ENCODE measurements at places on chromosomes 4 and X.
A peak's percentile ranks its signal among the peaks of the same experiment; 100 is the strongest.

- DNase-seq: no peak
Observed at GRCh38 chr4:155787113-155787710, 28.4 kb downstream of the GUCY1B1 start.

GRCh38 chrX:136453771-136454170 is 34.0 kb upstream of the BRS3 start:
- no peak for DNase-seq

- DNase-seq: no peak
Observed at GRCh38 chrX:103170216-103170615, 44.7 kb upstream of the BEX4 start.

GRCh38 chr4:7389101-7389701 is 45.5 kb downstream of the PSAPL1 start:
- peak; percentile 81 for DNase-seq

- DNase-seq: no peak
Observed at GRCh38 chrX:16196829-16197228, 29.5 kb downstream of the MAGEB17 start.

GRCh38 chrX:108132876-108133275 is 41.3 kb downstream of the ATG4A start:
- DNase-seq: no peak

DNA sequence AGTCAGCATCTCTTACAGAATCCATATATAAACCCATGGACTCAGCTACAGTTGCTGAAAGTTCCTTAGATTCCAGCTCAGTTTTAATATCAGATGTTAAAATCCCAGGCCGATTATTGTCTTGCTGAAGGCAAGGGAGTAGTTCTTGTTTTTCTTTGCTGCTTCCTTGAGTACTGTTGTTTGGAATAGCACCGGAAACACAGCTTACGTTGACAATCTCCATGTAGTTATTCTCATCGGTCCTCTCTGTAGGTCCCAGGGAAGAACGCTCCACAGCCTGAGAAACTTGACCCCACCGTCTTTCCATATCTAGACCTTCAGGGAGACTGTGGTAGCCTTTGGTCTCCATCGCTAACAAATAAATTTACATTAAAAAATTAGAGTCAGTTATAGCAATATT is 5.7 kb downstream of the NR3C2 start:
- no peak for DNase-seq

DNA sequence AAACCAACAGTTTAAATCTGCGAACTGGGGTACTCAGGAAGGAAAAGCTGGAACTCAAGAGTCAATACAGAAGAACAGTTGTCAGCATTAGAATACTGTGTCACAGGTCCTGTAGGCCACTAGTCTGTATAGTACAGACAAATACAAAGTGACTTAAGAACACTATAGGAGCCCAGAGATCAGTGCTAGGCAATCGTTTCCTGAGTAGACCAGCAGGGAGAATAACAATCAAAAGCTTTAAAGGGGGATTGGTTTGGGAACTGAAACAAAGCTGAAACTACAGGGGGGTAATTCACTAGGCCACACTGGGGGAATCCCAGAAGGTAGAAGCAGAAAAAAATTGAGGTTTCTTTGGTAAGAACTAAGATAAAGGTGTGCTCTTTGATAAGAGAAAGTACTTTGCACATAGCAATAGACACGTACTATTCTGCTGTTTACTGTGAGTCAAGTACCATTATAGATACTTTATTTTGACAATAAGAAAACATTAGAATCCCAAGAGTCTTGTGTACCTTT is 339.7 kb downstream of the PCDH19 start:
- no peak for DNase-seq

DNA sequence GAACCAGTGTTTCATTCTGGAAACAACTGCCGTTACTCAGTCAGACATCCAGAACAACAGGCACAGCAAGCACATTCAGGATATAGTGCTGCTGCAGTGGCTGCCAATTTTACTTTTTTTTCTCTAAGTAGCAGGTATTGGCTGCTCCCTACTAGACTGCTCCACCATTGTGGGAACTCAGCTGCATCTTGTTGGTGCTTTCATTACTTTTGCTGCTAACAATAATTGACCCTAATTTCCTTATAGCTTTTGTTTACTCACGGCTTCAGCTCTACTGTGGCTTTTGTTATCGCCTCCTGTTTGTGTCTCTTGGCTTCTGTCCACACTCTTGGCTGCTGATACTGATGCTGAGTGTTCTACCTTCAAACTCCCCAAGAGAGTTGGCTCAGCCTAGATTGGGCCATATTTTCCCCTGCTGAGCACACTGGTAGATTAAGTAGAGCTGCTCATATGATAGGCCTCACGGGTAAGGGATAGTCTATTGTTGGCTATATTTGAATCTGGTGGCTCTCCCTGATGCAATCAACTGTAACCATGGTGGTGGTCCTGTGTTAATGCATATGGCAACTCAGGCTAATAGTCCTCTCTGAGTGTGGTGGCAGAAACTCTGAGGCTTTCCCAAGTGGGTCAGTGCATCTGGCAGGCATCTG is 44.5 kb upstream of the IL2 start:
- DNase-seq: no peak

DNA sequence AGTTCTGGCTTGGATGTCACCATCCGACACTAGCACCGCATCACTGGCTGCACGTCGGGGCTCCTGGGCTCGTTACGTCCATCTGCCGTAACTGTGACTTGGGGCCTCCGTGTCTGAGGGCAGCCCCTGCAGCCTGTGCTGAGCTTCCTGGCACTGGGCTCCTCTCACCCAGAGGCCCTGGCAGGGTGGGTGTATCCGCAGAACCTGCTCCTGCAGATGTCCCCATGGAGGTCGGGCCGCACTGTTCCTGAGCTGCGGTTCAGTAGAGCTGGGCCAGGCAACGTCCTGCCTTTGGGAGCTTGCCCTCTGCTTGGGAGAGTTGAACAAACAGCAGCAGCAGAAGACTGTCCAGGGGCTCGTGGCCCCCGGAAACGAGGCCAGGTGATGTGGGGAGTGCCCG is 71.4 kb downstream of the RGS12 start:
- DNase-seq: no peak

Measured in chondrocyte (in vitro differentiated cells).